Mammary epithelial cell (primary cell): ENCODE measurements at places on chromosomes 1 and 21. TPM values are rescaled to one million over a fixed set of nuclear protein-coding genes. Genes with fewer than 3 reads are reported as not detected.

Gene NIT1
- 51.1 and 75.1 TPM in 2 replicates for total RNA-seq

Gene RGS4
- total RNA-seq: 0.33 TPM

Gene OR2L8
- 0.43 TPM in 1 of 2 replicates, not detected in the other for total RNA-seq

Gene VSIG8
- not detected in 2 replicates for total RNA-seq

Gene BEND5
- 1.5 TPM for total RNA-seq

Gene NFASC
- 94.9 TPM for total RNA-seq

Gene SPRR1B
- 217 and 328 TPM in 2 replicates for total RNA-seq

Gene LRRC71
- total RNA-seq: not detected

Gene VASH2
- 0.68 TPM in 1 of 2 replicates, not detected in the other for total RNA-seq

Gene AMY2A
- not detected for total RNA-seq

Gene TACSTD2
- total RNA-seq: 79.5 and 244 TPM in 2 replicates

Gene MAP3K21
- 8.5 and 9.0 TPM in 2 replicates for total RNA-seq

Gene C1orf141
- total RNA-seq: not detected in 2 replicates

Gene SETDB1
- 30.3 TPM for total RNA-seq

Gene RHEX
- total RNA-seq: not detected

Gene PTPN22
- total RNA-seq: under 0.01 TPM
